ENCODE measurements at places on chromosomes 2 and 18.

GRCh38 chr2:26165403-26165802 lies 7.5 kb upstream of the GAREM2 start:
- no peak for DNase-seq

- DNase-seq: no peak
Measured at GRCh38 chr2:156817430-156817829, 381.3 kb downstream of the GPD2 start.

DNA sequence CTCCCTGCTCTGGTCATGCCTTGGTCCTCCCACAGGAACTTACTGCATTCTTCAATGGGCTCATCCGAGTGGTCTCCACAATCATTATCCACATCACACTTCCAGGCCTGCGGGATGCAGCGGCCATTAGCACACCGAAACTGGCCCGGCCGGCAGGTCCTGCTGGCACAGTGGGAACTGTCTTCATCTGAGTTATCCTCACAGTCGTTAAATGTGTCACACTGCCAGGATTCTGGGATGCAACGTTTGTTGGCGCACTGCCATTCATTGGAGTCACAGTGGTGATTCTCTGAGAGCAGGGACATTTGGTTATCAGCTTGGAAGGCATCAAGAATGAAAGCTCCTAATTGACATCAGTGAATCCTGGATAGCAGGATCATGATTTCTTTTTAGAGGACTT lies 104.5 kb downstream of the DHRS9 start:
- no peak for DNase-seq

DNA sequence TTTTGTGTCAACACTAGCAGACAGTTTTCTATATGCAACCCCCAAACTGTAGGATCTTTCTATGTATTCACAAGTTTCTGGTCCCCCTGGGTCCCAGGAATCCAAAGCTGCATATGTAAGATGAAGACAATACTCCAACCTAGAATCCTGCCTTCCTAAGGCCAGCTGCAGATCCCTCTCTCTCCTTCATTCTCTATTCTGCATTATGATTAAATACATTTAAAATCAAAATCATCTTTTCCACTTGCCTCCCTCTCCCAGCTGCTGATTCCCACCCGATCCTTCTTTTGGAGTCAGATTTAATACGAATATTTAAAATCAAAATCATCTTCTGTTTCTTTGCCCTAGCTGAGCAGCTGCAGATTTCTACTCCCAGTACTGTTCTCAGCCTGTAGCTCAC lies 783.0 kb upstream of the ZEB2 start:
- no peak for DNase-seq

DNA sequence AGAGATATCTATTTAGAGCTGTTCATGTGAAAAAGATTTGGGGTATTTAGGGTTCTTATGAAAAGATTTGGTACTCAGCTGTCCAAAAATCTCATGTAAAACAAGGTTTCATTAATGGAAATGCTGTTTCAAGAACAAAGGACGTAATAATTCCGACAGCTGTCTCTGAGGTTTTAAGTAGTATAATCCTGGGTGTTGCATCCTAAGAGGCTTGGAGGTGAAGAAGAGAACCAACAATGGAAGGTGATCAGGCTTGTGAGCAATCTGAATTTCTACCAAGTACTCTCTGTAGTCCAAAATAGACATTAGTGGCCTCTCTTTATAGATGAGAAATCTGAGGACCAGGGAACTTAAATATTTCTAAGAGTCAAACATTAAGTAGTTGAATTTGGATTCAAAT lies 205.1 kb downstream of the BABAM2 start:
- DNase-seq: no peak

DNA sequence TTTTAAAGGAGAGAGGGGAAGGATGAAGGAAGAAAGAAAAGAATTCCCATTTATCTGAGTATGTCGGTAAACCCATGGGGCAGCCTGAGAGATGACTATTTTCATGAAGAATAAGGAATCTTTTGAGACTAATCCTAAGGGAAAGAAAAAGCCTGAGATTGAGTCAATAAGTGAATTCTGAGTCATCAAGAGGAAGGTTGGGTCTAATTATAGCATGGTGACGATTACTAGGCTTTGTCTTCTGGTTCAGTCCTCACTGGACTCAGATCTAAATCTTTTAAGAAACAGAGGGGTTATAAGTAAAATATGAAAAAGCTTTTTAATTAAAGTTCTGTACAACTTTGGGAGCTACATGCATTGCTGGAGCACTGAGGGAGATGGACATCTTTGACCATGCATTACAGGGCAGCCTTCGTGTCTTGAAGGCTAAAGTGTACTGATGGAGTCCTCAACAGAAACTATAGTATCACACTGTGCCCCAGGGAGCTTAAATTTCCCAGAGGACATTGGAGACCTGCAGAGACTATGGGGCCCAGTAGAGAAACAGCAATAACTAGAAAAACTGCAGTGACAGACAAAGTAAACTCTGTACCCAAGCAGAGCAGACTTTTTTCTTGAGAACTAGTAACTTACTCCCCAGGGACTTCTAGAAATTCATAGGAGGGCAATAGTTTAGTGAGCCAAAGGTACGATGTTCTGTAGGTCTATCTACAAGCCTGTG lies 260.9 kb downstream of the RAD51AP2 start:
- no peak for DNase-seq

DNA sequence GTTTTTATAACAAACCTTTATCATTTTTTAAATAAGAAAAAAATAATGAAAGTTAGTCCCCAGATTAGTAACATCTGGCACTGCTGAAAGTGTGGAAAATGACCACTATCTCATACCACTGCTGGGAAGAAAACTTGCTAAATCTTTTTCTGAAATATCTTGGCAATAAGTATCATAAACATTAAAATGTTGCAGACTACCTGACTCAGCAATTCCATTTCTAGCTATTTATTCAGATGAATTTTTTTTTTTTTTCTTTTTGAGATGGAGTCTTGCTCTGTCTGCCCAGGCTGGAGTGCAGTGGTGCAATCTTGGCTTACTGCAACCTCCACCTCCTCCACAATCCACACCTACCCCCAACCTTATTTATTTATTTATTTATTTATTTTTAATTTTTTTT lies 35.3 kb upstream of the SOS1 start:
- no peak for DNase-seq

DNA sequence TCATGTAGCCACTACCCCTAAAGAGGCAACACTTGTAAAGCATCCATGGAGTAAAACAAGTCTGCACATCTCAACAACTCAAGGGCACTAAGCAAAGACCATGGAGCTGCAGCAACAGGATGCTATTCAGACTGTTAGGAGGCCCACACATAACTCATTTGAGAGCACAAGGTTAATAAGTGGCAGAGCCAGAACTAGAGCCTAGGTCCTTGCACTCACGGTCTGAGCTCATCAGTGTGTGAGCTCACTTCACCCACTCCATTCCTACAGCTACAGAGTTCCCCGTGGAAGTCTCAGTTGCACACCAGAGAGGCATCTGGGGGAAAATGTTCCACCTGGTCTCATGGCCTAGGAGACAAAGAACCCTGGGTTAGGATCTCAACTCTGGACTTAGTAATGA lies 35.0 kb downstream of the TTC32 start:
- DNase-seq: no peak

GRCh38 chr18:46480226-46480625 lies 176.8 kb downstream of the LOXHD1 start:
- no peak for DNase-seq

GRCh38 chr2:188813315-188813714 lies 160.9 kb upstream of the COL3A1 start:
- DNase-seq: no peak

- DNase-seq: no peak
Measured at GRCh38 chr18:54975598-54975997, 16.3 kb upstream of the CCDC68 start.

DNA sequence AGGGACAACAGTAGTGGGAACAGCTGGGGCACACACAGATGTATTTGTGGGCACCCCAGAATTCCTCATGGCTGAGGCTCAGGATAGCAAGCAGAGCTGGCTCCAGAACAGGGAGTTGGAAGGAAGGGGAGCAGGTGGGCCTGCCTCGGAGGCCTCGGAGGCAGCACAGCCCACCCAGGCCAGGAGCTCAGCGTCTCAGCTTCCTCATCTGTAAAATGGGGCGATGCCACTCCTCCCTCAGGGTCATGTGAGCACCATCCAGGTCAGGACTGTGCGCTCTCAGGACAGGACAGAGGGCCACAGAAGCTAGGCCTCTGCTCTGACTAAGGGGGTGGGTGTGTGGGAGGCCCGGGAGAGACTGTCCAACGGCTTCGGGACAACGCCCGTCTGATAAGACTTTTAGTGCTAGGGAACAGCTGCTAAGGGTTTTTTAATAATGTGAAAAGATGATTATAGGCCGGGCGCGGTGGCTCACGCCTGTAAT lies 106.2 kb downstream of the HDAC4 start:
- no peak for DNase-seq

GRCh38 chr2:86790676-86791572 lies at the start of gene CD8A:
Gene CD8A (minus strand): TSS chr2:86790913. CDS start chr2:86790825, 88 bp downstream.
- no peak for DNase-seq

- DNase-seq: no peak
Measured at GRCh38 chr2:152613235-152613634, 104.0 kb downstream of the PRPF40A start.

- DNase-seq: no peak
Measured at GRCh38 chr2:112181571-112182290, 43.5 kb downstream of the FBLN7 start.

- DNase-seq: no peak
Measured at GRCh38 chr2:133072837-133073694, 403.1 kb upstream of the LYPD1 start.

- DNase-seq: no peak
Measured at GRCh38 chr2:218008060-218009040, 5.6 kb upstream of the TNS1 start.

DNA sequence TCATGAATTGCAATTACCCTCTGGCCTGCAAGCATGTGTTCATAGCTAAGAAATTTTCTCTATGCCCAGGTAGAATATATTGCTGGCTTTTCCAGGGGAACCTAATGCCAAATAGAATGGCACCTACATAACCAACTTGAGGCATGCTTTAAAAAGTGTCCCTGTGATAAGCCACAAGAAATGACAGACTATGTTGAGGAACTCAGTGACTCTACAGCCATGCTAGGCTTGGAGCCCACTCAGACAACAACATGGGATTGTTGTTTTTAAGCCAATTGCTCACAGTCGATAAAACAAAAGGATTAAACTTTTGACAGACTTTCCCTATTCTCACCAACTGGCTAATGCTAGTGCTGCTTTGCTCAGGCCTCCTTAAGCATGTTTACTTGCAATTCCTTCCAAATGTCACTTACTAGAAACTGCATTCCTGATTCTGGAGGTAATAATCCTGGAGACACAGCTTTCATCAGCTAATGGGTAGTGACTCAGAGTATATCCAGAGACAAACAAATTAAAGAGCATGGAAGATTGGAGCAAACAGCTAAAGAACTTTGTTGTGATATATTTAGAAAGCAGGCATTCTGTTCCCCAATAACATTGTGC lies 249.0 kb downstream of the SLC8A1 start:
- no peak for DNase-seq

GRCh38 chr2:126777620-126777978 lies 121.1 kb upstream of the TEX51 start:
- no peak for DNase-seq

DNA sequence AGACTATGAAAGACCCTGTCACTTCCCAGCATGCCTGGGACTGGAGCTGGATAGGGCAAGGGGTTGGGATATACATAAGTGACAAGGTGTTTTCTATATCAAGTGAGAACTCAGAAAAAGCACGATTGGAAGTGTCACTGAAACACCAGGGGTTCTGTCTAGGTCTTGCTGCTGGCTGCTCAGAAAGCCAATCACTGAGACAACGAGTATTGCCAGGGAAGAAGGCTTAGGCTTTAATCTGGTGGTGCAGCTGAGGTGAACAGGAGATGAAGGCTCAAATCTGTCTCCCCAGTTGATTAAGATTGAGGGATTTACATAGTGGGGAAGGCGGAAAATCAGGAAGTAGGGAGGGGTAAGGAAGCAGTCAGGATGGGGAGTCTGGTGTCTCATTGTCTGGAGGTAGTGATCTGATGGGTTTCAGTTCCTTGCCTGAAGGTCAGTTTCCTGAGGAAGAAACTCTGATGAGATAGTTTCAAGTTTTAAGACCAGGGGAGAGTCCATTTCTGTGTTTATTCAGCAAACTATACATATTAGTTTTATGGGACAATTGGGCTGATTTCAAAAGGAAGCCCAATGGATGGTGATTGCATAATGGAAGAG lies 3.5 kb upstream of the C2orf74 start:
- no peak for DNase-seq

GRCh38 chr2:230700447-230700846 lies 12.2 kb upstream of the CAB39 start:
- no peak for DNase-seq

DNA sequence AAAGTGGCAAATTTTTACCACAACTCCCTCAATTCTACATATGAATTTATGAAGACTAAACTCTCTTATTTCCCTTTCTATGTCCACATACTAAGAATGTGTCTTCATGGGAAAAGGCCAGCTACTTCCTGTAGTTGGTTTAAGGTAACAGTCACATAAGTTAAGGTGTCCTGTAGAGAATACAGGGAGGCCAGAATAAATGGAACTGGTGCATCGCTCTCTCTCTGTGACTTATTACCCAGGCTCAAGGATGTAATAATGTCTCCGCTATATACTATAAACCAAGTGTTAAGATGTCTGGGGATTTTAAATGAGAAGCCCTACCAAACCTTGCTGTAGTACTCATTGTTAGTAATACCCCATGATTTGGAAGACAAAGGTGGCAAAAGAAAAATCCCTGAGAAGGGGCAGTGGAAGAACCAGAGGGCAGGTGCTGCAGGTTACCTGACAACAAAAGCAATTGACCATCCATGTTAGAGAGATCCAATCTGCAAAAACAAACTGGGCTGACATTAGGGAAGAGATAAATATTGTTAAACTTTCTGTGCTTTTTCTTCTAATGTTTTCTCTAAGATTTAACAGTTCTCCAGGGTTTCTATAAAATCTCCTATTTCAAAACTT lies 372.8 kb downstream of the TMX3 start:
- no peak for DNase-seq

- DNase-seq: peak; percentile 53
Measured at GRCh38 chr2:127454595-127455565, 36.7 kb downstream of the PROC start.

- no peak for DNase-seq
Measured at GRCh38 chr2:57465067-57465466, 581.5 kb upstream of the VRK2 start.

DNA sequence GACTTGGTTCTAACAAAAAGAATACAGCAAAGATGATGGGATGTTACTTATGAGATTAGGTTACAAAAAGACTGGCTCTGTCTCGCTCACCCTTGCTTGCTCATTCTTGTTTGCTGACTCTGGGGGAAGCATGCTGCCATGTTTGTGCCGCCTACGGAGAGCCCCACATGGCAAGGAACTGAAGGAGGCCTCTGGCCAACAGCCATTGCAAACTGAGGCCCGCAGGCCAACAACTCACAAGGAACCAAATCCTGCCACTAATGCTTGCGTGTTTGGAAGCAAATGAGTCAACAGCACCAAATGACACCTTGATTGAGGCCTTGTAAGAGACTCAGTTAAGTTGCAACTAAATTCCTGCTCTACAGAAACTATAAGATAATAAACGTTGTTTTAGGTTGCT lies 297.6 kb upstream of the STON1 start:
- no peak for DNase-seq

DNA sequence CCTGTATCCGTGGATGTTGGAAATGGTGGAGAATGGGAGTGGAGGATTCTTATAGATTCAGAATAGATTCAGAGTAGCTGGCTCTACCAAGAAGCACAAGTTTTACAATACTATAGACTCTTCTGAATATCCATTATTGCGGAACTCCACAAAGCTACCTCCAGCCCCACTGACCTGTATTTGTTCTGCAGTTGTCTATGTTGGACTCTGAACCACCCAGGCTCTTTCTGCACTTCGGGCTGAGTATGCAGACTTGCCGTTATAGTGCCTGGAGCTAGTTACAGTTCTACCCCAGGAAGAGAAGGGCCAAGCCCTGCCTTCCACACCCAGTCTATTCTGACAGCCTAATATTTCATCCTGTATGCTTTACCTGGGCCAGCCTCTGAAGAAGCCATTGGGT lies 4.4 kb upstream of the RGPD4 start:
- no peak for DNase-seq
